ENCODE measurements at places on chromosomes 1 and 21. TPM values are rescaled to one million over a fixed set of nuclear protein-coding genes. Genes with fewer than 3 reads are reported as not detected.
A peak's percentile ranks its signal among the peaks of the same experiment; 100 is the strongest.

Gene NUF2
- total RNA-seq = 0.48 TPM

GRCh38 chr1:214515544-214516433 lies 35.6 kb downstream of the PTPN14 start:
- DNase-seq = no peak

Gene ARHGAP30
- total RNA-seq = 1.7 TPM

Gene S100A7A
- not detected for total RNA-seq

DNA sequence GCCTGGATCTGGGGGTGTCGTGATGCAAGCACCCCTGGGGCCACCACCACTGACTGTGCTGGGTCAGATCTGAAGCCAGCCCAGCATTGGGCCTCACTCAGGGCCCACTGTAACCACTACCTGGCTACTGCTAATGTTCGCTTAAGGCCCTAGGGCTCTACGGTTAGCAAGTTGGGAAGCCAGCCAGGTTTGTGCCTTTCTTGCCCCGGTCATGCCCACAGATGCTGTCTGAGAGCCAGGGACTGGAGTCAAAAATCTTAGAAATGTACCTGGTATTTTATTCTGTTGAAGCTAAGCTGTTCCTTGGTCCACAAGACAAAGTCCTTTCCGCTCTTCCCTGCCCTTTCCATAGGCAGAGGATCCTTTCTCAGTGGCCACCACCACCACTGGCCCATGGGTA lies 15.2 kb upstream of the FCRL3 start:
- DNase-seq = no peak

GRCh38 chr1:212566522-212567479 lies 41.8 kb upstream of the ATF3 start:
- no peak for DNase-seq

- no peak for DNase-seq
Observed at GRCh38 chr21:31410499-31411131, 66.6 kb upstream of the TIAM1 start.

DNA sequence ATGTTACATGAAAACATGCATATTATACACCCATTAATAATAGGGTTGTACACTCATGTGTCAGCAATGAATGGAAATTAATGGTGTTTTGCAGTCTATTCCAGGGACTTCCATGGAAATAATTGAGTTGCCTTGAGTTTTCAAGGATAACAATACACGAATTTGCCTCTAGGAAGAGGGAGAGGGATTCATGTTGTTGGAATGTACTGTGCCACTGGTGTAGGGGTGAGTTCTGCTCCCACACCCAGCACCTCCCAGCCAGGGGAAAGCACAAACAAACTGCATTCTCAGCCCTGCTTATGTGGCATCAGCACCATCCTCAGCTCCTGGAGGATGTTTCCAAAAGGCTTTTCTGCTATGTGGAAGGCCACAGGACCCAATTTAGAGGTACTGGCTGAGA lies 57.8 kb downstream of the BCAR3 start:
- DNase-seq = no peak

- no peak for DNase-seq
Observed at GRCh38 chr1:239886266-239886665, 205.4 kb upstream of the FMN2 start.

DNA sequence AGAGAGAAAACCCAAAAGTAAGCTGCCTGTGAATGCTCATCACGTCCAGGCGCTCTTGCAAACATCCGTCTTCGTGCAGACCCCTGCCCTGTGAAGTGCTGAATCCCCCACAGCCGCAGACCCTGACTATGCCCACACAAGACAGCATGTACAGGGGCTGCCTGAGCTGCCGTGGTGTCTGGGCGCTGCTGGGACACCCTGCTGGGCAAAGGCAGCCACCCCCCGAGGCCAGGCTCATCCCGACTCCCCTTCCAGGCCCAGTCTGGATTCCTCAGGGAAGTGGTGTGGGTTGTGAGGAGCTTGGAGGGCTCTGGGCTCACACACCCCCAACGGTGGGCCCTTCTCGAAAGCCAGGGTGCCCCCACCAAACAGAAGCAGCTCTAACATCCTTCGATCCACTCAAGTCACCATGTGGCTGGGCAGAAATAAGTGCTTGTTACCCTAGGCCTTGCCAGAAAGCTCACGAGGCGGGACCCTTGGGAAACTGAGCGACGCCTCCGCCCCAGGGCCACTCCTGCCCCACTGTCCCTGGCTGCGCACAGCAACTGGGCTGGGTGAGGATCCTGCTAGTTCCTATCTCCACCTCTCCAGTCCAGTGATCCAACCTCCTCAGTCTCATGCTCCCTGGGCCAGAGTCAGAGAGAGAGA lies 4.8 kb upstream of the WNT9A start:
- no peak for DNase-seq

- no peak for DNase-seq
Observed at GRCh38 chr1:86515597-86515996, 31.3 kb upstream of the CLCA4 start.

Gene DCST1
- total RNA-seq = not detected

DNA sequence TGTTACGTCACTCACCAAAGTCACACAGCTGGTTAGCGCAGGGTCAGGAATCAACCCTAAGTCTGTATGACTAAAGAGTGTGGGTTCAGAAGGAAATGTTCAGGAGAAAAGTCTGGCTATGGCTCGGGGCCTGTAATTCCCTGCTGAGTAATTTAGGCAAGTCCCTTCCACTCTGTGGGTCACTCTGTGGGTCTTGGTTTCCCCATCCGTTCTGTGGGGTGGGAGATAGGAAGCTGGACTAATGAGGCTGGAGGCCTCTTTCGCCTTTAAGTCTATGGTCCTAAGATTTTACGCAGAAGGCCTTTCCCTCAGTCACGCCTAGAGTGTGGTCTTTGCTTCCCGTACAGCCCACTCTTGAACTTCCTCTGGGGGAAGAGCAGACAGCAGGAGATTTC lies 14.3 kb upstream of the MED18 start:
- no peak for DNase-seq

Gene PAPPA2
- total RNA-seq = not detected

DNA sequence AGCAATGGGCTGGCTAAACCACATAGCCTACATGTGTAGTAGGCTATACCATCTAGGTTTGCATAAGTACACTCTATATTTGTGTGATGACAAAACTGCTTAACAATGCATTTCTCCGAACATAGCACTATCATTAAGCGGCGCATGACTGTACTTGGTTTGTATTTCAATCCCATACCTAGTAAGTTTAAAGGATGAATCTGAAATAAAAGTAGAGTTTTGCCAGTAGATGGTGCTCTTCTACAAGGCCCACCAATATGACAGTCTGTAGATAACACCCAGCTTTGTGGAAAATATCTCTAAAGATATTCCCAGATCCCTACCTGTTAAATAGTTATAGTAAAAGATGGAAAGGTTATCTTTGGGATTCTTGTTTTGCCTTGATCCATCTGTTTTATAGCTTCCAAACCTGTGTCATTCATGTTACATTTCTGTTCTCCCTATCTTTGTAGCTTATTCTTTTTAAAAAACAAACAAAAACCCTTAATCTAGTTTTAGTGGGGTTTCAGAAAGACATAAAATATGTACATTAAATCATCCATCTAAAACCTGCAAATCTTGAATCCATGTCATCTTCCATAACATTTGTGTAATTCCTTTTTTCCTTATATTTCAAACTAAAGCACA lies 33.9 kb upstream of the ASPM start:
- DNase-seq = no peak

Gene CELA2A
- not detected for total RNA-seq

Gene APCS
- total RNA-seq = not detected

Gene SH2D2A
- 0.74 TPM for total RNA-seq

Gene LGR6
- total RNA-seq = not detected

GRCh38 chr1:225777058-225777582 lies 506 bp upstream of the SRP9 start:
- no peak for DNase-seq

Gene TAS1R1
- total RNA-seq = not detected

Gene NTMT2
- not detected for total RNA-seq

GRCh38 chr21:18771845-18772380 lies 368.3 kb upstream of the TMPRSS15 start:
- no peak for DNase-seq

Gene CFAP107
- not detected for total RNA-seq

GRCh38 chr1:224245188-224245587 lies 62.1 kb downstream of the DEGS1 start:
- DNase-seq = peak; percentile 28

GRCh38 chr1:61852670-61853015 lies 110.4 kb downstream of the PATJ start:
- DNase-seq = no peak

- DNase-seq = no peak
Observed at GRCh38 chr1:234777856-234778220, 167.9 kb upstream of the IRF2BP2 start.

Gene KCNJ9
- not detected for total RNA-seq

DNA sequence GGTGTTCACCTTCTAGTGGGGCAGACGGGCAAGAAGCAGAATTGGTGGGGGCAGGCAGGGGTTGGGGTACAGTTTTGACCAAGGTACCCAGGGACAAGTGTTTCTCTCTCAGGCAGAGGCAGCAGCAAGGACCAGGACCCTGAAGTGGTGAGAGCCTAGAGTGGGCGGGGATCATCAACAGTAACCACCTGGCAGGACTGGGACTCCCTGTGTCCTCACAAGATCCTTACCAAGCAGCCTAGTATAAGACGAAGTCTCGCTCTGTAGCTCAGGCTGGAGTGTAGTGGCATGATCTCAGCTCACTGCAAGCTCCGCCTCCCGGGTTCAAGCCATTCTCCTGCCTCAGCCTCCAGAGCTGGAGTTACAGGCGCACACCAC lies 3.2 kb upstream of the NADK start:
- DNase-seq = peak; percentile 39

GRCh38 chr1:185720633-185721272 lies 13.4 kb upstream of the HMCN1 start:
- DNase-seq = no peak

Gene OR2L13
- not detected for total RNA-seq

DNA sequence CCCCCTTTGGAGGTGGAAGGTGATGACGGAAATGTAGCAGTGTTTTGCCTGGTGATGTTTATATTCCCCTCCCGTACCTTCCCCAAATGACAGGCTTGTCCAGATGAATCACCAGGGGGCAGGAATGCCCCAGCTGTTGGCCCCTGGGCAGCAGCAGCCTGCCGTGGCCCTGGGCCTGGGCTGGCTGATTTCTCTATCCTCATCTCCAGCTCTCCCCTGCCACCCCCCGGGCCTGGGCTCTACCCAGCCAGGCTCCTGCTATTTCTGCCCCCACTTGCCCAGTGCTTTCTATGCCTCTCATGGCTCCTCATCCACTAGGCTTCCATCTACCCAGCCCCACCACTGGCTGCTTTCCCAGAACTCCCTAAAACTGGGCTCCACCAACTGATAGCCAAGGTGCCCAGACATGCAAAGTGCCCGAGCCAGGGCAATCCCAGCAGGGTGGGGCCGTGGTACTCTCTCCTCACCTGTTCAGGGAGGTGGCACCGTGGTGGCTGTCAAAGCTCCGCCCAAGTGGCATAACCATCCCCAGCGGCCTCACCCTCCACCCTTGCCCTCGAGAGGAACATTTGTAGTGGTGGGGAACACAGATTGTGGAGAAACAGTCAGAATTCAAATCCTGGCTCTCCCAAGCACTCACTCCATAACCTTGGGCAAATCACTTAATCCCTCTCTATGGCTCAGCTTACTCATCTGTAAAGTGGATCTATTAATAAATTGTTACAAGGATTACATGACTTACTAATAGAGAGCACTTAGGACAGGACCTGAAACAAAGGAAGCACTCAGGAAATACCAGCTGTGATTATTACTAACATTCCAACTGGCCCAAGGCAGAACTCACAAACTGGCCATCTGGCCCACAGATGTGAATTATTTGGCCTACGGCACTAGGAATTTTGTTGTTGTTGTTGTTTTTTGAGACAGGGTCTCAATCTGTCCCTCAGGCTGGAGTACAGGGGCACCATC lies 12.8 kb upstream of the ECE1 start:
- no peak for DNase-seq

GRCh38 chr21:46078978-46079351 lies 18.9 kb upstream of the COL6A2 start:
- peak; percentile 79 for DNase-seq

Gene FAM229A
- 4.0 TPM for total RNA-seq

Gene CYYR1
- 20.4 TPM for total RNA-seq

- DNase-seq = no peak
Observed at GRCh38 chr1:162605225-162605927, 26.9 kb upstream of the DDR2 start.

DNA sequence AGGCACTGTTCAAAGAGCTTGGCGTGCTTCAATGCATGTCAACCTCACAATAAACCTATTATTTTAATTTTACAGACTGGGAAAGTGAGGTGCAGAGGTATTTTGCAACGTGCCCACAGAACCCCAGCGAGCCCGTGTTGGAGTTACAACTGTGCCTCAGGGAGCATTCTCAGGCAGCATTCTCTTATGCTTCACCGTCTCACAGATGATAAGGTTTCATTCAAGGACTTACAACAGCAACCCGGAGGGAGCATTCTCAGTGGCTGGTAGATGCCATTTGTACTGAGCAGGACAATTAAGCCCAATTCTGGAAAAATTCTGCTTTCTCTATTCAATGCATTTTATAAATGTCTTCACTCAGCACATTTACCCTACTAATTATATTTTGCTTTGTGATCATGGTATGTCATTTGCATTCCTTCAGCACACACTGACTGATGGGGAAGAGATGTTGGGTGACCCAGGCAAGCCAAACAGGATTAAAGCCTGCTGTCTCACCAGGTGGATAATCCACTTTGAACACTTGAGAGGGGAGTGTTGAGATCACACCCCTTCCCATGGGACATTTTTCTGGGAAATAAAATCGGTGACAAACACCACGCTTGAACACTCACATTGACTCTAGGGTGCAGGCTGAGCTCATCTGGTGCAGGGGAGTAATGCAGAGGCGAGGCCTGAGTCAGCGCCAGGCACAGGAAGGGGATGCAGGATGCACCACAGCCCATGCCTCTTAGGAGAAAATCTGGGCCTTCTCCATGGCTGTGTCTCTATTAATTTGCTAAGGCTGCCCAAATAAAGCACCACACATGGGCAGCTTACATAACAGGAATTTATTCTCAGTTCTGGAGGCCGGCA lies 113.9 kb downstream of the CLIC6 start:
- no peak for DNase-seq

DNA sequence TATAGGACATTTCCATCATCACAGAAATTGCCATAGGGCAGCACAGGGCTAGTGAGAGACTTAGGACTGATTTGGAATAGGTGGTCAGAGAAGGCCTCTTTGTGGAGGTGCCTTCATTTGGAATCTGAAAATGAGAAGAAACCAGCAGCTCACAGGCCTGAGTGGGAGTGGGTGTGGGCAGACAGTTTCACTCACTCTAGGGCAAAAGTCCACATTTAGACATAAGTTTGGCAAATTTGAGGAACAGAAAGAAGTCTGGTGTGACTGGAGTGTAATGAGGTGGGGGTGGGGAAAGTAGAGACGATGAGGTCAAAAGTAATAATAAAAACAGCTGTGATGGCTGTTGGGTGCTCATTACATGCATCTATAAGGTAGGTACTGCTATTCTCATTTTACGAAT lies 22.4 kb upstream of the BCAR3 start:
- no peak for DNase-seq

Gene AZIN2
- 0.17 TPM for total RNA-seq

- DNase-seq = peak; percentile 72
Observed at GRCh38 chr1:151594143-151594625, 17.7 kb upstream of the SNX27 start.

Gene DMBX1
- total RNA-seq = not detected

GRCh38 chr1:3360646-3361257 lies 93.7 kb upstream of the ARHGEF16 start:
- DNase-seq = no peak

- DNase-seq = no peak
Observed at GRCh38 chr1:205445646-205445935, 10.3 kb downstream of the BLACAT1 start.

Measured in psoas muscle (tissue), 8 donors.